ENCODE measurements at places on chromosomes 5 and 9.

- no peak for DNase-seq
Observed at GRCh38 chr5:84014966-84015365, 294.3 kb upstream of the HAPLN1 start.

DNA sequence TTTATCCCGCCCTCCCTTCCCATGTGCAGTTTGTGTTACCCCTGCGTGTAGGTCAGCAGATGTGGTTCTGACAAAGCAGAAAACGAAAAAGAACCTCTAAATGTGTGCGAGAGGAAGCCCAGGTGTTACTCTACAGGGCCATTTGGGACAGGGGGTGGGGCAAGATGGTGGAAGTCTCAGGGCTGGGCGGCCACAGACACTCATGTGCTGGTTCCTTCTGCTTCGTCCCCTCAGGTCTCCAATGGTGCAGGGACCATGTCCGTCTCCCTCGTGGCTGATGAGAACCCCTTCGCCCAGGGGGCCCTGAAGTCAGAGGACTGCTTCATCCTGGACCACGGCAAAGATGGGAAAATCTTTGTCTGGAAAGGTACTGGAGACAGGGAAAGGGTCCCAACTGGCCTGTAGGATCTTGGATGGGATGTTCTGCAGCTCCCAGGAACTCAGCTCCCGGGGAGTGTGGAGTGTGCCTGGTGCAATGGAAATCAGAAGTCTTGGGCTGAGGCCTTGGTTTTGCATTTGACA, 49.0 kb downstream of the GSN start:
- DNase-seq = no peak

GRCh38 chr5:166618526-166618925, 1672.9 kb upstream of the WWC1 start:
- DNase-seq = no peak

GRCh38 chr5:69265931-69266330, 31.2 kb downstream of the CDK7 start:
- DNase-seq = no peak
